Aorta (tissue), 5 donors: ENCODE measurements at places on chromosomes 6 and 20.

DNA sequence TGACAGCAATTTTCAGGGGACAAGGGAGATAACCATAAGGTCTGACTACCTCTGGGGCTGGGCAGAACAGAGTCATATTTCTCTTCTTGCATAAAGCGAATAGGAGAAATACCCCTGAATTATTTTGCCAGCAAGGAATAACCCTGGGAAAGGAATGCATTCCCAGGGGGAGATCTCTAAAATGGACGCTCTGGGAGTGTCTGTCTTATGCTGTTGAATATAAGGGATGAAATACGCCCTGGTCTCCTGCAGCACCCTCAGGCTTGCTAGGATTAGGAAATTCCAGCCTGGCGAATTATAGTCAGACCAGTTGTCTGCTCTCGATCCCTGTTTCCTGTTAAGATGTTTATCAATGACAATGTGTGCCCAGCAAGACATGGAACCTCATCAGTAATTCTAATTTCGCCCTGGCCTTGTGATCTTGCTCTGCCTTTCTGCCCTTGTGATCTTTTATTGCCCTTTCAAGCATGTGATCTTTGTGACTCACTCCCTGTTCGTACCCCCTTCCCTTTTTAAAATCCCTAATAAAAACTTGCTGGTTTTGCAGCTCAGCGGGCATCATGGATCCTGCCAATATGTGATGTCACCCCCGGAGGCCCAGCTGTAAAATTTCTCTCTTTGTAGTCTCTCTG, 221.6 kb upstream of the HS3ST5 start:
- DNase-seq = no peak

GRCh38 chr6:15912505-15913400, 216.1 kb upstream of the MYLIP start:
- DNase-seq = no peak

- DNase-seq = no peak
These were observed 75.4 kb downstream of the ZNF133 start for GRCh38 chr20:18363708-18364107.

GRCh38 chr6:19501737-19502245, 335.4 kb upstream of the ID4 start:
- no peak for DNase-seq

DNA sequence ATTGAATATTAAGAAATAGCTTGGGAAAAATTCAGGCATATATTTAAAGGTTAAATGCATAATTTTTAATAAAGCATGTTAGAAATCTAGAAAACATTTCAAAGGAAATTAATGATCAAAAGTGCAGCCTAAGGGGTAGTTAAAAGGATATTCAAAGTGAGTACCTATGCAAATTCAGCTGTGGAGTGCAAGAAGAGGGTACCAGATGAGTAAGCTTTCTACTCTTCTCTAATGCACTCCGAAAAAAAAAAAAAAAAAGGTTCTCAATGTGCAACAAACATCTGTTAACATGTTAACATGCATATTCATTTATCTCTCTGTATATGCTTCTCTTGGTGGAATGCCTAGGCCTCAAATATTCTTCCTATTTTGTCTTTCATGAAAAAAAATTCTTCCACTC, 32.0 kb upstream of the KATNA1 start:
- no peak for DNase-seq

DNA sequence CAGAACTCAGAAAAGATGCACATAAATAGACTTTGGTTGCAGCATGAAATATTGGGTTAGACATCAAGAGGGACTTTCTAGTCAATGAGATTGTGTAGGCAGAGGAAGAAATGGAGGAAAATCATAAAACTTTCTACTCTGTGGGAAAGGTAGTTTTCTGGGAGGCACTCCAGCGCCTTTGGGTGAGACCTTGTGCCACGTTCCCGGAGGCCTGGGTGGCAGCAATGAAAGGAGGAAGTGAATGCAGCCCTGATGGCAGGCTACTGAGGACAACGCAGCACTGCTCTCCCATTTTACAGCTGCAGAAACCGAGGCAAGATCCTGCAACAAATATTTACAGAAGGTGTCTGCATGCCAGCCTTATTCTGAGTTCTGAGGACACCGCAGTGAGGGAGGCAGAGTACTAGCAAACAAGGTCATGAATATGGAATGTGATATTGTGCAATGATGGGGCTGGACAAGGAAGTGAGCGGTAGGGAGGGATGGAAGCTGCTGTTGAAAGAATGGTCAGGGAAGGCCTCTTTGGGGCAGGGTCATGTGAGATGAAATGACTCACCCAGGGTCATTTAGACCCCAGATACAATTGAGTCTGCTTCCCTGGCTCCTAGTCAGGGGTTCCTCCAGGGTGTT, 159.1 kb downstream of the TFAP2C start:
- no peak for DNase-seq

DNA sequence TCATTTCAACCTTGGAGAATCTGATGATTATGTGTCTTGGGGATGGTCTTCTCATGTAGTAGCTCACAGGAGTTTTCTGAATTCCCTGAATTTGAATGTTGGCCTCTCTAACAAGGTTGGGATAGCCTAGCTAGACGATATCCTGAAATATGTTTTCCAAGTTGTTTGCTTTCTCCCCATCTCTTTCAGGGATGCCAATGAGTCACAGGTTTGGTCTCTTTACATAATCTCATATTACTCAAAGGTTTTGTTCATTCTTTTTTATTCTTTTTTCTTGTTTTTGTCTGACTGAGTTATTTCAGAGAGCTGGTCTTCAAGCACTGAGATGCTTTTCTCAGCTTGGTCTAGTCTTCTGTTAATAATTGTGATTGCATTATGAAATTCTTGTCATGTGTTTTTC, 42.7 kb upstream of the COL9A1 start:
- DNase-seq = no peak

DNA sequence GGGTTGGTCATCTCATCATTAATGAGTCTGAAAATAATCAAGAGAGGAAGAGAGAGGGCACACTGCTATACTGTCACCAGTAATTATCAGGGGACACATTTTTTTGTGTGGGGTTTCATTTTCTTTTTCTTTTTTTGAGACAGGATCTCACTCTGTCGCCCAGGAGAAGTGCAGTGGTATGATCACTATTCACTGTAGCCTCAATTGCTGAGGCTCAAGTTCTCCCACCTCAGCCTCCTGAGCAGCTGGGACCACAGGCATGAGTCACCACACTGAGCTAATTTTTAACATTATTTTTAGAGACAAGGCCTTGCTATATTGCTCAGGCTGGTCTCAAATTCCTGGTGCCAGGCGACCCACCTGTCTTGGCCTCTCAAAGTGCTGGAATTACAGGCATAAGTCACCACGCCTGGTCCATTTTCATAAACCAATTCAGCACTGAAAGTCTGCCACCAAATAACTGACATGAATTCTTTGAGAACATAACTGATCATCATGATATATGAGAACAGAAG, 43.3 kb downstream of the EPHA7 start:
- no peak for DNase-seq

GRCh38 chr6:163741743-163742363, 327.3 kb downstream of the QKI start:
- DNase-seq = no peak

DNA sequence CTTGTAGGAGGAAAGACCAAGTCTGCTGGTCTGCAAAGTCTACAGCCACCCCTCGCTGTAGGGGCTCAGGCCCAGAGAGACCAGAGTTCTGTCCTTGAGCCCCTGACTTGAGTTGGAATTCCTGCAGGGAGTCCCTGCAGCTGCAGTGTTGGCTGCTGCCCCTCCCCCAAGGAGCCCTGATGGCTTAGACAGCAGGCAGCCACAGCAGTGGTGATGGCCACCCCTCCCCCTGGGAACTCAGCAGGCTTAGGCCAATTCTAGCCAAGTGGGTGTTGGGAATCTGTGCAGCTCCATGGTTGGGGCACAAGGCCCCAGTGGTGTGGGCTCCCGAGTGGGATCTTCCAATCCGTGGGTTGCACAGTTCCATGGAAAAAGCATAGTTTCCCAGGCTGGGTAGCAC, 345.4 kb downstream of the CD109 start:
- DNase-seq = no peak

GRCh38 chr6:34671801-34672656, 24.5 kb downstream of the ILRUN start:
- peak; percentile 66 for DNase-seq

- DNase-seq = no peak
These were observed 157.3 kb downstream of the BTBD9 start for GRCh38 chr6:38482466-38482865.

DNA sequence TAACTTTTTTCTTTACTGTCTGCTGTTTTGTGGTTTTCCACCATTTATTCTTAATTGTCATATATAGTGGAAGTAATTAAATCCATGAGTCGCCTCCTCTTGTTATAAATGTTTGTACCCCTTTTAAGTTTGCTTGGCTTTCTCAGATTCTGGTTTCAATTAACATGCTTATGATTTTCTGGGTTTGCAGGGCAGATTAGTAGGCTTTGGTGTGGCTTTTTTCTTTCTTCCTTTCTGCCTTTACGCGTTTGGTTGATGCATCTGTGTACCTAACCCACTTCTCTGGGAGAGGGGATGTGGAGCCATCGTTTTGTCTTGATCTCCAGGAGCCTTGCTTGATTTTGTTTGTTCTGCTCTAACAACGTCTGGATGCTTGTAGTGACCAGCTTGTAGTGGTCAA, 100.4 kb downstream of the JARID2 start:
- no peak for DNase-seq

- no peak for DNase-seq
These were observed 17.5 kb downstream of the DNMT3B start for GRCh38 chr20:32779500-32780211.

DNA sequence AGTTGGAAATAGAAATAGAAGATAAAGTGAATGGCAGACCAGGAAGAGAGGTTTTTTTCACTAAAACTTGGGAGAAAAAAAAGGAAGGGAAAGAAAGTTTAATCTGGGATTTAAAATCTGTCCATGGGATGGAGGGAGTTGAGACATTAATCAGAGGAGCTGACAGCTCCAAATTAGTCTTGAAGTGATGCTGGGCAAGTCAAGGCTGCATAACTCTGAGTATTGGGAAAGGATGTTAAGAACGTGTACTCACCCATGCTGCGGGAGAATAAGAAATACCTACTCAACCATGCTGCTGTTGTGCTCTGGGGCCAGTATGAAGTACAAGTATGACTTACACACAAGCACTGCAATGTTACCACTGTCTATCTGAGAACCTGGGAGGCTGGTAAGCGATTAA, 47.5 kb downstream of the SNRNP48 start:
- no peak for DNase-seq

GRCh38 chr6:89242574-89243330, 25.6 kb upstream of the GABRR1 start:
- DNase-seq = no peak
